Thyroid gland (tissue), 4 donors: ENCODE measurements at places on chromosomes 2 and 18. TPM values are rescaled to one million over a fixed set of nuclear protein-coding genes. Genes with fewer than 3 reads are reported as not detected.

POMC gene
- total RNA-seq = 6.3 TPM

PUS10 gene
- total RNA-seq = 16.7 TPM

C2orf66 gene
- not detected for total RNA-seq

CABLES1 gene
- total RNA-seq = 37.0 TPM

PLCD4 gene
- total RNA-seq = 0.89 TPM

C2orf15 gene
- total RNA-seq = 6.1 TPM

ANKRD36B gene
- total RNA-seq = 26.5 TPM

UGT1A4 gene
- 0.13 TPM for total RNA-seq

SALL3 gene
- total RNA-seq = 0.13 TPM

DUSP2 gene
- total RNA-seq = 2.4 TPM

CRYGD gene
- not detected for total RNA-seq
